ENCODE measurements at places on chromosomes 12 and 14.
A peak's percentile ranks its signal among the peaks of the same experiment; 100 is the strongest.

DNA sequence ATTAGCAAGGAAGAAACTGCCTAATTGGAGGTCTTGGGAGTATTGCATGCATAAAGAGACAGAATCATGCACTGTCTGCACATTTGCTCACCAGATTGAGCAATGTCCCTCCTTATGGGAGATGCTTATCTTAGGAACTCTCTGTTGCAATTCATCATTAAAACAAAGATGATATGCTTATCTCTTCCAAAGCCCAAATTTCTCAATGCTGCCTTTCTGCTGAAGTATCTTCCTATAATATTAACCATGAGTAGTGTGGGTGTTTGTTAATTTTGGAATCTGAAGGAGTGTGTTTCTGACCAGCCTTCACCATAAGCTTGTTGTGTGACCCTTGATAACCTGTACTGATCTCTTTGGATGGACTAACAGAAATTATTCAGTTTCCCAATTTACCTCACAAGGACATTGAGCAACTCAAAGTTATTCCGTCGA lies 1257.6 kb upstream of the FLRT2 start:
- DNase-seq, result no peak

DNA sequence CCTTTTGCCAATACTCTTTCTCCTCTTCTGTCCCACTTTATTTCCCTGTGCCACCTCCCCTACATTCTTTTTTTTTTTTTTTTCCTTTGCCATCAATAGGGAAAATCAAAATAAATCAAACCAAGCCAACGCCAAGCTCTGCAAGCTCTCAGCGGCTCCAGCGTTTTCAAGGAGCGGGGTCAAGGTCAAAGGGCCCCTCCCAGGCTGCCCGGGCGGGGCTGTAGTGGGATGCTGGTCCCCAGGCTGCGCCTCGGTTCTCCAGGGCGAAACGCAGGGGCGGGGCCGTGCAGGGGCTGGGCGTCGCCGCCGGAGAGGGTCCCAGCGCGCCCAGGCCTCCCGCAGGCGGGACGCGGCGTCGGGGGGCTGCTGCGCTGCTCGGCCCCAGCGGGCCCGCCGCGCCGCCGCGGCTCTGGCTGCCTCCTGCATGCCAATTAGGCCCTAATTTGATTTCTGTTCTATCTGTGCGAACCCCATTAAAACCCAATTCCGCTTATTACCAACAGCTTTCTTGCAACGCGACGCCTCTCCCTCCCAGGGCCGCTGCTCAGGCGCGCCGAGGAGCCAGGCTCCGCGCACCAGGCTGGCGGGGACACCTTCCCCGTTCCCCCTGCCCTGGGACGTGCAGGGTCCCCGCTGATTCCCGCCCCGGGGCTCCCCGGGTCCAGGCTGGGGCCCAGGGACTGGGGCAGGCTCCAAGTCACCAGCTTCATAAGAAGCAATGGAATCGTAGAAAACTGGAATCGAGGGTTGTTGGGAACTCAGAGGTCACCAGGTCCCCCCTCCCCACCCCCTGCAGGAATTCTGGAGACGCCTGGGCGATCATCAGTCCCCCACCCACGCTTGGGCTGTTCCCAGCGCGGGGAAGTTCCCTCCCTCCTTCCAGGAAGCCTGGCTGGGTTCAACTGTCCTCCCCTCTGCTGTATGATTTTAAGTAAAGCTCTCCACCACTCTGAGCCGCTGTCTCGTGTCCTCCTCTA lies 50.7 kb upstream of the MAP1LC3B2 start:
- peak; percentile 26 for DNase-seq

DNA sequence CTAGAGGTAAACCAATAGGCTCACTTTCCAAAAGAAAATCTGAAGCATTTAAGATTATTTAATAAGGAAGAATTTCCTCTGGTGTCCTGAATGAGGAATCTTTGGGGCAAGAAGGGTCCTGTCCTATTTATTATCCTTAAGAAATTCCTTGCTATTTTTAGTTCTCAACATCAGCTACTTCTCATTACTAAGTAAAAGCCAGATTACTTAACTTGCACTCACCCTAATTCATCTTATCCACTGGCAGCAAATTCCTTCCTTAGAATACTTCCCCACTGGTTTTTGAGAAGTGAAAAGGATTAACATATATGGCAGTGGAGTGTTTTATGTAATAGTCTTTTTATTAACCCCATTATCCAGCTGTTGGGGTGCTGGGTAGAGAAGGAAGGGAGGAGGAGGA lies 767.7 kb downstream of the DIO2 start:
- DNase-seq, result no peak

DNA sequence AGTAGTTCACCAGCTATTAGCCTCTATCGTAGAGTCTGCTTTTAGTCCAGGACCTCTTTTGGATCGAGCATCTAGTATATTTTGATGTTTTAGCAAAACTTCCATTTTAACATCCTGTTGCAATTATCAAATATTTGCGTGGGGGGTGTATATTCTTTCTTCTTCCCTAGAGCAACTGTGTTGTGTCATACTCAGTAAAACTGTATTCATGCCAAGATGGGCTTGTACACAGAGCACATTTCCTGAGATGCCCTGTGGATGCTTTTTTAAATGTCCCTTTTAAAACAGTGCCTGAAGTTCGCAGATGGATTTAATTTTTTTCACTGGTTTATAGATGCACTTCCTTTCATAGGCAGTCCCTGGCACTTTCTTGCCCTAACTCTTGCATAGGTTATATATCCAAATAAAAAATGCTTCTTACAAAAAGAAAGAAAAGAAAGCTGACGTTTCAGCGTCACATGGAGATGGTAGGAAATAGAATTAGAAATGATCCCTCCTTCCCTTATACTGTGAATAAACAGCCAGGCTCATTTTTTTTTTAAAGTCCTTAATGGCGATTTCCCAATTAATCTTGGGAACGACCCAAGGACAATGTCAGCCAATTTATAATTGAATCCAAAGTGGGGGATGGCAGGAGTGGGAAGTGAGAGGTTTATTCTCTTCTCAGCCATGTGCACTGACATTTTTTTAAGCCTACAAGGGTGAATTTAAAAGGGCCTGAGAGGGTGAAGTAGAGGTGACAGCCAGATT lies 247.0 kb downstream of the SLC41A2 start:
- peak; percentile 48 for DNase-seq

- DNase-seq, result peak; percentile 19
These were observed 153.2 kb upstream of the PRICKLE1 start for GRCh38 chr12:42742716-42743115.

- peak; percentile 98 for DNase-seq
These were observed 148.9 kb downstream of the PPM1H start for GRCh38 chr12:62785941-62786559.

DNA sequence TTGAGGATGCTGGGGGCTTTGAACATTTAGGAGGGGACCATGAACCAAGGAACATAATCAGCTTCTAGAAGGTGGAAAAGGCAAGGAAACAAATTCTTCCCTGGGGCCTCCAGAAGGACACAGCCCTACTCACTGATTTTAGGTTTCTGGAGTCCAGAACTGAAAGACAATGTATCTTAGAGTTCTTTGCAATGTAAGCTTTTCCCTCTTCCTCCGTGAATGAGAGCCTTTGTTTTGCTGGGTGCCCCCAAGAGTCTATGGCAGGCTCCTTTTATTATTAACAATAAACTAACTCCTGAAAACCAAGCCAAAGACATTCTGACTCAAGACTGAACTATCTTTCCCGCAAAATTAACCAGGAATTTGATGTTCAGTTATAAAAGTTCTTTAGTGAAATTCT lies 204.1 kb downstream of the STXBP6 start:
- DNase-seq, result no peak

DNA sequence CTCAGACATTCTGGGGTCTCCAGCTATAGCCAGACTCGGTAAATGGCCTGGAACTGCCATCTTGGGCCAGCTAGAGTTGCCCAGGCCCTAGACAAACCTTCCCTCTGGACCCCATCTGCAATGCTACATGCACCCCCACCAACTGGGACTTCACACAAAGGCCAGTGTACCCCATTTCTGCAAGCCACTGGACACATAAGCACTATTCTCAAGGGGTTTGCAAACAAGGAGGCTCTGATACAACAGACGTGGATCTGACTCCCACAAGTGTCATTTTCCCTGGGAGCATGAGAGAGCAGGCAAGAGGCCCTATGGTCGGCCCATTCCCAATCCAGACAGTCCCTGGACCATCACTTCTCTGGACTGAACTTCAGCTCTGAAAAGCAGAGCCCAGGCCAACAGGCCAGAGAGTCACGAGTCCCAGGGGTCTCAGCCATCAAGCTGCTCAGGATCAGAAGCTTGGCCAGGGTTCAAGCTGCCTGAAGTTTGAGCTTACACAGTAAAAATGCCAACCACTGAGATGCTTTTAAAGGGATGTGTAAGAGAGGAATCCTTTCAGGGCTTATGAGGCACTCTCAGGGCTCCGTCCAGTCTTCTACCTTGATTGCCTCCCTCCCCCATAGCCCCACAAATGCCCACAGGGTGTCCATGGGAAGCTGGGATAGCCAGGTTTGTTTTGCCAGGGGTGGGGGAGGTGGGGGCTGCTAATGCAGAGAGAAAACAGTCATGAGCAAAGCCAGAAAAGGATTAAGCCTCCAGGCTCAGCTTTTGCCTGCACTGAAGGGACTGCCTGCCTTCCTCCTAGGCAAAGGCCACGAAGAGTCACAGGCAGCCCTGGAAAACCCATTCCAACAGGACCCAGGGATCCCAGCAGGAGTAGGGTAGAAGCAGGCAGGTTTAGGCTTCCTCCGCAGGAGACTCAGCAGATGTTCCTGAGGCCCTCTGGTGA lies 31.7 kb upstream of the PNMA1 start:
- DNase-seq, result no peak

DNA sequence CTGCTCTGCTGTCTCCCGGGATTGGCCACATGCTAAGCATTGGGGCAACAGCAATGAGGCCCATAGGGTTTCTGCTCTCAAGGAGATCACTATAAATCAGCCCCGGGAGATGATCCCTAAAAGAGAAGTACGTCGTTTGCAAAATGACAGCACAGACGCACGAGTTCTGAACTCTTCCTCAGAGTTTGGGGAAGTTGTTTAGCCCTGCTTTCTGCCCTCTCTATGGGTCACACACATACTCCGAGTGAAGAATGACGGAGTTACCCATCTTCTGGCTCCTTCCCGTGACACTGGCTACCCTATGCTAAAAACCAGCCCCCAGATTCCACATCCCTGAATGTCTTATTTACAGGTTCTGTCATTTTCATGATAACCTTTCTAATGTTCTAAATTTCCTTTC lies 258.0 kb upstream of the PLEKHG7 start:
- DNase-seq, result no peak

DNA sequence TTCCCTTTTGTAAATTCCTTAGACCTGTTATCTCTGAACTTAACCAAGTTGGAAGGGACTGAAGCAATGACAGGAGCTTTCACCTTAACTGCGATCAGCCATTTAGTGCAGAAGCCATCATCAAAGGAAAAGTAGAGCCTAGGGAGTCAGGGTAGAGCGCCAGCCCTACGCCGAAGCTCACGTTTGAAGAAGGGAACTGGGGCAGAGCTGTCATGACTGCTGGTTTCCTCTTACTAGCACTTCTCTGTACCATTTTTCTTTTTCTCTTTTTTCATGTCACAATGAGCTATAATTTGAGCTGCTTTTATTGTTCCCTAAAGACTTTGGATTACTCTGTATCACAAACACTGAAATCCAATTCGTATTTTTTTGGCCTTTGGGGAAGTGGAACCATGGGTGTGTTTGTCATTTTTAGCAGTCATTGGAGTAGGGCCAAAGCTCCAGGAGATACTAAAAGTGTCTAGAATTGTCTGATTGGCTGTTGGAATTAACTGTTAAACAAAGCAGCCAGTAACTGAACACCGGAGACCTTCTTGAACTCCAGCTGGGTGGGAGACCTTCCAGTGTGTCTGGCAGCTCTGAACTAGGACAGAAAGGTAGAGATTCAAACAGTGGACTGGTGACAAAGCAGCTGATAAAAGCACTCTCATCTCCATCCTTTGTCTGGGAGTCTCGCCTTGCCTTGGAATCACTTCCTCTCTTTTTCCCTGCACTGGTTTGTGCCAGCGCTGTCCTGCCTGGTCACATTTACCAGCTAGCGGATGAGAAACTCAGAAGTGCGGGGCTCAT lies 9.1 kb downstream of the MTRFR start:
- no peak for DNase-seq

DNA sequence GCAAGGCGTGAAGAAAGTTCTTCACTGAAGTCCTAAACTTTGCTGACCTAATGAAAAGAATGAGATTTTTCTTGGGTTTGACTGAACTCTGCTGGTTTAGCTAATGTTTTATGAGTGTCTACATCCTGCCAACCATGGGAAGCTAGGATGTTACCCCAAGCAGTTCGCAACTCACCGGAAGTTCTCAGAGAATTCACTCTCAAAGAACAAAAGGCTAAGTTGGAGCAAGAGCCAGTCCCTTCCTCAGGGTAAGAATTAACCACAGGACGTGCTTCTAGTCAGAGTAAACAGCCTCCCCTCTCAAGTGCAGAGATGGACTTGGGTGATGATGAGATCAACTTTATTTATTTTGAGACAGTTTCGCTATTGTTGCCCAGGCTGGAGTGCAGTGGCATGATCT lies 37.3 kb downstream of the TCHP start:
- no peak for DNase-seq

GRCh38 chr14:66643344-66643743 lies 135.4 kb downstream of the GPHN start:
- DNase-seq, result peak; percentile 50

DNA sequence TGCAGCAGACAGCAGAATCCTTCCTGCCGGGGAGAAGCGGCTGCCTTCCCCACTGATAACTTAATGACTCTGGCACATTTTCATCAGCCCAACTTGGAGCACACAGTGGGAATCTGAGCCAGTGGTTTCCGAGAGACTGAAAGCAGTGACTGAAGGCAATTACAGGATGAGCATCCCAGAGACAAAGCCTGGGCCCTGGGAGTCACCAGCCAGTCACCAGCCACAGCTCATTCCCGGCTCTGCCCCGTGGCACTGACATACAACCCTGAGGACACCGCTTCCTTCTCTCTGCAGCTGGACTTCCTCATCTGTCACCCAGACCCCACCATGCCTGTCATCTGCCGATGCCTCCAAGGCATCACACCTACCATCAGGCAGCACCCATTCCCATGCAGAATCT lies 192.3 kb downstream of the DPF3 start:
- no peak for DNase-seq

GRCh38 chr14:98754343-98755020 lies 517.5 kb downstream of the BCL11B start:
- no peak for DNase-seq

DNA sequence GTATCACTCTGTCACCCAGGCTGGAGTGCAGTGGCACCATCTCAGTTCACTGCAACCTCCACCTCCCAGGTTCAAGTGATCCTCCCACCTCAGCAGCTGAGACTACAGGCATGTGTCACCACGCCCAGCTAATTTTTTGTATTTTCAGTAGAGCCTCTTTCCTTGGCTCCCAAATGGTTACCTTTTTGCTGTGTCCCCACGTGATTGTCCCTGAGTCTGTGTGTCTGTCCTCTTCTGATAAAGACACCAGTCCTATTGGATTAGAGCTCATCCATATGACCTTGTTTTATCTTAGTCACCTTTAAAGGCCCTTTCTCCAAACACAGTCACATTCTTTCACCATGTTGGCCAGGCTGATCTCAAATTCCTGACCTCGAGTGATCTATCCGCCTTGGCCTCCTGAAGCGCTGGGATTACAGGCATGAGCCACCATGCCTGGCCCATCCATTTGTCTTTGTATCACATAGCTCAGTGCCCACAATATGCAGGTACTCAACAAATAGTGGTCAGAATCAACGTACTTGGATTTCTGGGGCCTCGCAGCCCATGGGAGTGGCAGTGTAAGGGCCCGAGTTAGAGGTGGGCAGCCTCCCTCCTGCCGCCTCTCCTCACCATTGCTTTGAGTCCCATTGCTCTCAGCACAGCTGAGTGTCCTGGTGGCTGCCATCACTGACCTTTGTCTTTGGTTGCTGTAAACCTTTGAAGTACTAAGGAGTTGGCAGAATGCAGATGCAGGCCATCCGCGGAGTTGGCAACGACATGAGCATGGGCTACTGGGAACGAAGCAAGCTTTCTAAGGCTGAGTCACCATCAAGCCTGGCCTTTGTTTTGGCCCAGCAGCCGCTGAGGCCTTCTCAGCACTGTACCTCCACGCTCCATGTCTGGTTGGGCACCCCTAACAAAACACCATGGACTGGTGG lies 9.3 kb downstream of the TPCN1 start:
- no peak for DNase-seq
